ENCODE measurements at places on chromosomes 5 and 9.

- no peak for DNase-seq
Measured at GRCh38 chr9:89329917-89330316, 11.6 kb downstream of the SECISBP2 start.

DNA sequence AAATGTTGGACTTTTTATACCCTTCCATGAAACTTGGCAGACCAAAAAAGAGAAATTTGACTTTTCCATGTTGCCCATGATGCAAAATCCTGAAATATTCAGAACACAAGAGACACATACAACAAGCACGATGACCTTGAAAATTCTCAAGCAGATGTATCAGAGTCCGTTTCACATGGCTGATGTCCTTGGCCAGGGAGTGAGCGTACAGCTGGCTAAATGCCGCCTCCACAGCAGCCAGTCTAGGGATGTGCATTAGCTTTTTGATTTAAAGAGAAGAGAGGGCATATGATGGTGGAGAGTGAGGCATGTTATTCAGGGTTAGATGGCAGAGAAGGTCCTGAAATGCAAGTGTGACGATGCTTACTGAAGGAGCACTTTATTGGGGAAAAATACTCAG is 148.0 kb upstream of the SEMA6A start:
- DNase-seq: no peak

DNA sequence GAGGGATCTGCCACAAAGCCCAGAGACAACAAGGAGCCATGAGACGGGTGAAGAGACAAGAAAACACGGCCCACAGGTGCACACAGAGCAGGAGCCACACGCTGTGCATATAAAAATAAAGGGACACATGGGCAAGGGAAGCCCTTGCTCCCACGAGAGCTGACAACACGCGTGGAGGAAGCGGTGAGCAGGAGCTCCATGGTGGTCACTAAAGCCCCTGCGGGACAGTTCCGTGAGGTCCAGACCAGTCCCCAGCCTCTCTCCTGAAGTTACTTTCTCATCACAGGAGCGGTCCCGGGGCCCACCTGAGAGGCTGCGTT is 90.7 kb downstream of the CAMSAP1 start:
- no peak for DNase-seq

DNA sequence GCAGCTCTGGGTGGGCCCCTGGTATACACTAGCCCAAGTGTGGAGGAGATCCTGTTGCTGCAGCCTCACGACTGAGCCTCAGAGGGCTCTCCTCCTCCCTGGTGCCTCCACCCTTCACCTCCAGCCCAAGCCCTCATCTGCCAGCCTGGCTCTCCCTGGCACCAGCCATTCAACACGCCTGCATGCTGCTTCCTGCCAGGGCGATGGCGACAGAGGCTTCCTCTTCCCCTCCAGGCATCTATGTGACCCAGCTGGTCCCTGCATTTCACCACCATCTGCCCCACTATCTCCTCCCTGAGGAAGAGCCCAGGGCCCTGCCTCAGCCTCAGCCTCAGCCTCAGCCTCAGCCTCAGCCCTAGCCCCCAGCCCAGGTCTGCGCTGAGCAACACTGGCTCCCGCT is 54.8 kb upstream of the ANGPTL2 start:
- peak; percentile 85 for DNase-seq

DNA sequence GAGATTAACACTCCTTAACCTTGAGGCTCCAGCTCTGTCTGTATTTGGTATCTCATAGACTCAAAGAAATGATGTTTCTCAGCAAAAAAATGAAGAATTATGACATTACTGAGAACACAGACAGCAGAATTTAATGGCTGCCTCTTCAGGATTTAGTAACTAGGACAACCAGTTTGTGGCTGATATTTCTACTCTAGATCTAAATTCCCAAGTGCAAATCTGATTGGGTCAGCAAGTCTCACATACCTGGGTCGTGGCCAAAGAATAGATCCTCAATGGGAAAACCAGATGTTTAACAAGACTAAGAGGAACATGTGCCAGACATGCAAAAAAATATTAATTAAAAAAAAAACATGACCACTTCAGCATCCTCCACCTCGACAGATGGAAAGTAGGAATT is 608.9 kb downstream of the DTWD2 start:
- no peak for DNase-seq

- no peak for DNase-seq
Measured at GRCh38 chr5:34822956-34823715, 15.8 kb upstream of the TTC23L start.

GRCh38 chr5:150559088-150559487 is 51.2 kb downstream of the NDST1 start:
- DNase-seq: no peak

All from AML-193 (cell line).